ENCODE measurements at places on chromosomes 16 and 17.

- no peak for DNase-seq
Measured at GRCh38 chr16:17277981-17278381, 192.8 kb downstream of the XYLT1 start.

DNA sequence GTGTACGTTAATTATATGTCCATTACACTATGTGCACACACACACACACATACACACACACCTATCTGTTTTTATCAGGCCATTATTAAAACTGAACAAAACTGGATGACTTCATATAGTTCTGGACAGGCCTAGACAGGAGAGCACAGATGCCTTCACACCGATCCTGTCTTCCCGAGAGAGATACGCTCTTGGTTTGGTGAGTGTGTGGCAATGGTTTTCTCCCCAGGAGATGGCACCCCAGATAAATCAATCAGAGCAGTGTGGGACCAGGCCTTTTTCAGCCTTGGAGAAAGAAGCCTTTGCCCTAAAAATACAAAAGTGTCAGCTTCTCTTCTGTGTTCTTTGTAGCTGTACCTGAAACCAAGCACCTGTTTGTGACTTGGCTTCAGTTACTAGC lies 83.7 kb downstream of the CPPED1 start:
- no peak for DNase-seq

DNA sequence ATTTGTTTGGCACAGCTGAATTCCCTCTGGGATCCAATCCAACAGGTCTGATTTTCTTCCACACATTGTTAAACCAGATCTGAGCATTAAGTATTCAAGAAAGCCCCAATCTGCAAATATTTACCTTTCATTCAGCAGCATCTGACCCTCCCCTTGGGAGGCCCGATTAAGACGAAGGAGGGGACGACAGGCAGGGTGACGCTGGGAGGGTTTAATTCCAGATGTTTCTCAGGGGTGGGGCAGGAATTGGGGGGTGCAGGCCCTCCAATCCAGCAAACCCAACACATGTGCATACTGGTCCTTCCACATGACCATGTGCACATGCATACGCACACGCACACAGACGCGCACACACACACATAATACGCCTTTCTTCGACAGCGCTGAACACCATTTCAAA lies 240.5 kb downstream of the GSG1L start:
- DNase-seq, result no peak

- DNase-seq, result no peak
Measured at GRCh38 chr17:65583921-65584603, 22.6 kb upstream of the AXIN2 start.

GRCh38 chr16:2042171-2042985 lies 5.3 kb downstream of the NTHL1 start:
- no peak for DNase-seq

DNA sequence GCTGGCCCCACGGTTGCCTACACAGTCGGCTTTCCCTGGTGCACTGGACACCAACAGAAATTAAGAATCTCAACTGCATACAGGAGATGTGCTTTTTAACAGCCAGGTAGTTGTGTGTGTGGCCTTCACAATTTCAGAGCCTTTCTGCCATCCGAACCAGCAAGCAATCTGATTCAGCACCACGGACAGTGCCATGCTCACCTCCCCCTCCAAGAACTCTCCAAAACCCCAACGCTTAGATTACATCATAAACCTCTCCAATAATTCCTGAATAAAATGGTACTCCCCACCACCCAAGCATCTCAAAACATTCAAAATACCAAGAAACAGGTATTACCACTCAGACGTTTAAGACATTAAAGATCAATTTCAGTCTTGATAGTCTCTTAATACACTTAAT lies 31.8 kb downstream of the USP7 start:
- no peak for DNase-seq

DNA sequence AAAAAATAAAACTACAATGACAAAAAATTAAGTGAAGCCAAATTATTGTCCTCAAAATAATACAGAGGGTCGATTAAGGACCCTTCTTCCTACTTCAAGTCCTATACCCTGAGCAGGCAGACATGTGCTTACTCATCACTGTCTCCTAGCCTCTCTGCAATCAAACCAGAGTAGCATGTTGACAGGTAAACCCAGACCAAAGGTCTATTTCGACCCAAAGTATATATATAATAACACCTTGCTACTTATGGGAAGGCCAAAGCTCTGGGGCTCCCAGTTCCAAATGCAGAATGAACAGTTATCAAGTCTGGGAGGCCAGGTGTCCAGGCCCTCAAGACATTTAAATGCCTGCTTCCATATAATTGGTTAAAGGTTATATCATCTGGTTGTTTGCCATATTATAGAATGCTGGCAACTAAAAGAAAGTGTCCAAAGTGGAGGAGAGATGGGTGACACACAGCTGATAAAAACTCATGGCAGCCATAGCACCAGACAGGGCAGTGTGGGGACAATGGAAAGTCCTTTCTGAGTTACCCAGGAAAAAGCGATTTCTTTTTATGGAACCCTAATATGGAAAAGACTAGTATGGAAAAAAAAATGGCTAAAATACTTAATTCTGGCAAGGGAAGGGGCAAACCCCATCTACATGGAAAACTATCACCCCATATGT lies 53.6 kb downstream of the N4BP1 start:
- DNase-seq, result no peak

GRCh38 chr17:38867968-38868816 lies 1.7 kb upstream of the LASP1 start:
- no peak for DNase-seq

GRCh38 chr17:70896843-70897242 lies 727.5 kb downstream of the KCNJ2 start:
- DNase-seq, result no peak

GRCh38 chr16:22317001-22317530 lies 19.9 kb downstream of the POLR3E start:
- DNase-seq, result no peak

GRCh38 chr16:66952430-66953110 lies 8.5 kb upstream of the CES3 start:
- DNase-seq, result no peak

GRCh38 chr17:66569572-66569971 lies 265.3 kb upstream of the CACNG5 start:
- no peak for DNase-seq

DNA sequence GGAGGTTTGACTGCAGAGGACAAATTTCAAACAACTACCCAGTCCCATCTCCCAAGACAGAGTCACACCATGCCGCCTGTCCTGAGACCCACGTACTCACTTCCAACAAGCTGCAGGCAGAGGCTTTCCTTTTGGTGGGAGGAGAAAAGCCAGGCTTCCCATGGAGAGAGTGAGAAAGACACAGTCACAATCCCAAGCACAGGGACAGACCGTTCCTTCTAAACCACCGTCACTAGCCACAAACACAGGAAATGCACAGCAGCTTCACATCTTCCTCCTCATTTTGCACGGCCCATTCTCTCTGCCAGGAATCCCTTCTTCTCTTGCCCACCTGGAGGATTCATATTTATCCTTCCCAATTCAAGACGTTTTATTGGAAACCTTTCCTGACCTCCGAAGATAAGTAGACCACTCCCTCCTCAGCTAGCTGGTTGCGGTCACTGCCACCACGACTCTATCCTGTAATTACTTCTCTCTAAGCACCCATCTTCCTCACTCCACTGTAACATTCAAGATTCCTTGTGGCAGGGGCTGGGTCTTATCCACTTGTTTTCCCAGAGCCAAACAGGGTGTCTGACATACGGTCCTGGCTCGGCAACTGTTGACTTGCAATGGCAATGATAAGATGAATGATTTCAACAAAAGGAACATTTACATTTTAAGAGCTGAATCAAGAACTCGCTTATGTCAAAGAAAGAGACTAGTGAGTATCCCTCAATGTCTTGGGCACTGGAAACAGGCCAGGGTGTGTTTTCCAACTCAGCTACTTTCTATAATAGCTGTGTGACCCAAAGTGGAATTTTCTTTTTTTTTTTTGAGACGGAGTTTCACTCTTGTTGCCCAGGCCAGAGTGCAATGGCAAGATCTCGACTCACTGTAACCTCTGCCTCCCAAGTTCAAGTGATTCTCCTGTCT lies 87.6 kb downstream of the XYLT1 start:
- DNase-seq, result no peak

GRCh38 chr16:23941963-23942564 lies 106.3 kb downstream of the PRKCB start:
- DNase-seq, result no peak

All from GM12891 (cell line).